NCI-H2107 (cell line): ENCODE measurements at places on chromosomes 6 and 20.

GRCh38 chr6:148293181-148293995 lies 49.2 kb upstream of the SASH1 start:
- no peak for DNase-seq

DNA sequence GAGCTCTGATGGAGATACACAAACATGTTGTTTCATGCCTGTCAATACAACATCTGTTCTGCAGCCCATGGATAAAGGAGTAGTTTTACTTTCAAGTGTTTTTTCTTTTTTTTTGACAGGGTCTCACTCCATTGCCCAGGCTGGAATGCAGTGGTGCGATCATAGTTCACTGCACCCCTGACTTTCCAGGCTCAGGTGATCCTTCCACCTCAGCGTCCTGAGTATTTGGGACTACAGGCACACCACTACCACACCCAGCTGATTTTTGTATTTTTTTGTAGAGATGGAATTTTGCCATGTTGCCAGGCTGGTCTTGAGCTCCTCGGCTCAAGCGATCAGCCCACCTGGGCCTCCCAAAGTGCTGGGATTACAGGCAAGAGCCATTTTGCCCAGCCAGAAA lies 97.0 kb downstream of the SMAP1 start:
- DNase-seq: no peak

GRCh38 chr20:8132484-8133309 lies 631 bp downstream of the PLCB1 start:
- no peak for DNase-seq

DNA sequence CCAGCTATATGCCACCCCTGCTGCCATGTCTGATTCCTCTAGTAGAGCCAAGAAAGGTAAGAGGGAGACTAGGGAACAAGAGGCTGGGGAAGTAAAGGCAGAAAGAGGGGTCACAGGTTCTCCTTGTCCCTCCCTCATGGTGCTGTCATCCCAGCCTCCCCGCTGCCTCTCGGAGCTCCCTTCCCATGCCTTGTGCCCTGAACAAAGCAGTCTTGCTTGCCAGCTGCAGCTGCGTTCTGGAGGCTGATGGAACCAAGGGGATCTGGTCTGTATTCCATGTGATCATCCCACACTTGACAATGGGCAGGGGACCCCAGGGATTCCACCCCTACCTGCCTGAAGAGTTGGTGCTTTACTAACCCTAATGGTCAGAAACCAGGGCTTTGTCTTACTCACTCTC lies 61.4 kb downstream of the DAAM2 start:
- no peak for DNase-seq

DNA sequence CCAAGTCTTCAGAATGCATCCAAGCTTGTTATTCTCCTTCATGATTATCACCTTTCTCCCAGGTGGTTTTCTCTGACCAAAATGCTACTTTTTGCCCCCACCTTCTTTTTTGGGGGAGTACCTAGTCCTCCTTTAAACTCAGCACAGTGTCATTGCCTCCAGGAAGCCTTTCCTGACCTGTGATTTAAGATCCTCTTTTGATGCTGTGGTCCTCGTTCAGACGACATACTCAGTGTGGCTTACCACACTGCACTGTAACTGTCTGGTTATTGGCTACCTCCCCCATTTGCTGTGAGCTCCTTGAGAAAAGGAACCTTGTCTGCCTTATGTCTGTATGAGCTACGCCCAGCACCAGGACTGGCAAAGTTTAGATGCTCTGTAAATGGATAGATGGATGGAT lies 14.6 kb downstream of the SAYSD1 start:
- DNase-seq: no peak

DNA sequence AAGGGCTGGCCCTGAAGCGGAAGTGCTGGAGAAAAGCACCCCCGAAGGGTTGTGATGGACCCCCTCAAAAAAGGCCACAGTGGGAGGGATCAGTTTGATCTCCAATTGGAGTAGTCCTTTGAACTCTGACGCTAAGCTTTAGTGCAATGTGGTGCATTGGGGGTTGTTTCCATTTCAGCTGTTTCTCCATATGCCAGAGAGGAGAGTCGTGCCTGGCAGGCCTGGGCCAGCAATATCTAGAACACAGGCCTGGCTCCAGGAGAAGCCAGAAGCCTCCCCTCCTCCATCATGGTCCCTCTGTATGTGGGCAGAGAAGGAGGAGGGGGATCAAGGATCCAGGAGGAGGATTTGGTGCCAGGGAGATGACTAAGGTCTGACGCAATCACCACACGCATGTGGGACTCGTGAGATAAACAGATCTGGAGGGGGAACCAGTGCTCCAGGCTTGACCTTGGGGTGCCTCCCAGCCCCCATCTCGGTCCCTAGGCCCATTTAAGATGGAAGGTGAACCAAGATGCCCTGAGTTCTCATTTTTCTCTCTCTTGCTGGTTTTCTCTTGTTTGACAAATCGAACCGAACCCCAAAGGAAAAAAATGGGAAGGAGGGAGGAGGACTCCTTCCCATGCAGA lies 517.4 kb upstream of the JARID2 start:
- DNase-seq: no peak

GRCh38 chr6:122347751-122348150 lies 51.7 kb upstream of the HSF2 start:
- DNase-seq: no peak

DNA sequence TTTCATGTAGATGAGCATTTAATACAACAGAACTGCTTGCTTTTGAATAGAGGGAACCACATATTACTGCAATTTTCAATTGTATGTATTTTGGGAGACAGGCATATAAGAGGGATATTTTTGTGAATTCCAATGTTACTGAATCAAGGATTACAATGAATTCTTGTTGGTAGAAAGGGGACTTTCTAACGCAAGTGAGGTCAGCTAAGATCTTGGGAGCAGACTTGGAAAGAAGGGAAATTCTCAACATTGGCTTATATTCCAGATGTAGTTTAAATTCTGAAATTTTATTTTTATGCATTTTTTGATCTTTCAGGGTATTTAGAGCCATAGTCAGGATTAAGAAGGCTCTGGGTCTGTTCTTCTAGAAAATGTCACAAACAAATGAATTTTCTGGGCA lies 43.3 kb upstream of the CTAGE9 start:
- DNase-seq: no peak

GRCh38 chr6:151043944-151044343 lies 178.4 kb downstream of the MTHFD1L start:
- no peak for DNase-seq

DNA sequence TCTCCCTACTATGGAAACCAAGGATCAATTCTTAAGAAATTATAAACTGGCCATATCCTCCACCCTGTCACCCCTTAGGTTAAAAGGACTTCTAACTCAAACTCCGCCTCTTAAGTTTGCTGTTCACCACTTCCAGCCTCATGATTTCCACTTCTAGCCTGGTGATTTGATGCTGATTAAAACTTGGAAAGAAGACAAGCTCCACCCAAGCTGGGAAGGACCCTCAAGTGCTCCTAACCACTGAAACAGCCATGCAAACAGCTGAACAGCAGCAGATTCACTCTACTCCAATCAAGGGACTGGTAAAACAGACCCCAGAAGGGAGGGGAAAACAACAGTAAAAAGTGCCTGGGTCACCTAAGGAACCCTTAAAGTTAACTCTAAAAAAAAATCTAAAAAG lies 10.3 kb downstream of the LCA5 start:
- DNase-seq: no peak

- DNase-seq: no peak
Observed at GRCh38 chr20:53080969-53081871, 109.1 kb downstream of the TSHZ2 start.

DNA sequence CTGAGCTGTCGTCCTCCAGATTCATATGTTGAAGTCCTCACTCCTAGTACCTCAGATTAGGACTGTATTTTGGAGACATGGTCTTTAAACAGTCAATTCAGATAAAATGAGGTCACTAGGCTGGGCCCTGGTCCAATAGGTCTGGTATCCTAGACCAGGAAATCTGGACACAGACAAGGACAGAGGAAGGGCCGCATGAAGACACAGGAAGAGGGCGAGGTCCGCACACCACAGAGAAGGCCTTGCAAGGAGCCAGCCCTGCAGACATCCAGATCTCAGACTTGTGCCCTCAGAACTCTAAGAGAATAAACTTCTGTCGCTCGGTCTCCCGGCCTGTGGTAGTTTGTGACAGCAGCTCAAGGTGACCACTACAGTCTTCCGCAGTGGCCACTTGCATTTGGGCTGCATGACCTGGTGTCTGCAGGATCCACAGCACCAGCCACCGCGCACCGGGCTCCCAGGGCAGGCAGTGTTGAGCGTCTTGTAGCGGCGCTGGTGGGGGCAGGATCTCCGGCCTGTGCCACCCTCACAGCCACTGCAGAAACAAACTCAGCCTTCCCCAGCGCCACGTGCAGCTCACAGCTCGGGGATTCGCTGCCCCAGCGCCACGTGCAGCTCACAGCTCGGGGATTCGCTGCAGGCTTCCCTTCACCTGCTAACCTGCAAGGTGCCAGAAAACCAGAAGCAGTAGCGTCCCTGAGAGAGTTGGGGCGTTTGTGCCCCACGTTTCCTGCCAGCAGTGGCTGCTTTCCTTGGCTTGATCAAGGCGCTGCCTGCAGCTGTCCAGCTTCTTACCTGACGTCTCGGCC lies 6.0 kb upstream of the RBM38 start:
- no peak for DNase-seq

- DNase-seq: no peak
Observed at GRCh38 chr6:46393940-46394337, 97.3 kb downstream of the RCAN2 start.

GRCh38 chr6:1424306-1424927 lies 35.0 kb downstream of the FOXF2 start:
- DNase-seq: no peak

DNA sequence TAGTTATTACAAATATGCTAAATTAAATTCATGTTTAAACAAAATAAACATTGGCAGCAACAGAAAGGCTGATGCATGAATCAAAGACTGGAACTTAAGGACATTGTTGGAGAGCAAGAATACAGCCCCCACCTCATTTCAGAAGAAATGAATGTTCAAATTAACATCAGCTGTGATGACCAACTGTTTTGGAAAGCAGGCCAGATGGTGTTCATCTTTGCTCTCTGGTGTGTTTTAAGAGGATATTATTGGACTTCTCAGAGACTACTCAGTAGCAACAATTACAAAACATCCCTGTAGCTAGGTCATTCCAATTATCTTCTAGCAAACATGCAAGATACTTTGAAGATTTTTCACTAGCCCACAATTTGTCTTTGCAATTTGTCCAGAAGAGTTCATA lies 118.6 kb upstream of the DOK5 start:
- no peak for DNase-seq

DNA sequence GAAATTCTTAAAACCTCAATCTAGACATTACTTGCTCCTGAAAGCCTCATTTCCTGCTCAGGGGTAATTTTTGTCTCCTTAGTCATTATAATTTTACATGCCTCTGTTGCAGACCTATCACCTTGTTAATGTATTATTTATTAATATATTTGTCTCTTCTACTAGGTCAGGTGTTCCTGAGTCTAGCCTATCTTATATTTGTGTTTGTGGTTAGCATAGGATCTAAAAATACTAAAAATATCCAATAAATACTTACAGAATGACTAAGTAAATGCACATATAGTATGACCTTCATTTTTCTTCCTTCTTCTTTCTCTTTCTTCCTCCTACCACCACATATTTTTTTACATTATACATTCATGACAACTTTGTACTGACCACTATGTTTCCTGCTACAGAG lies 268.9 kb upstream of the HS3ST5 start:
- no peak for DNase-seq

- DNase-seq: no peak
Observed at GRCh38 chr20:24086121-24086520, 97.5 kb upstream of the GGTLC1 start.

DNA sequence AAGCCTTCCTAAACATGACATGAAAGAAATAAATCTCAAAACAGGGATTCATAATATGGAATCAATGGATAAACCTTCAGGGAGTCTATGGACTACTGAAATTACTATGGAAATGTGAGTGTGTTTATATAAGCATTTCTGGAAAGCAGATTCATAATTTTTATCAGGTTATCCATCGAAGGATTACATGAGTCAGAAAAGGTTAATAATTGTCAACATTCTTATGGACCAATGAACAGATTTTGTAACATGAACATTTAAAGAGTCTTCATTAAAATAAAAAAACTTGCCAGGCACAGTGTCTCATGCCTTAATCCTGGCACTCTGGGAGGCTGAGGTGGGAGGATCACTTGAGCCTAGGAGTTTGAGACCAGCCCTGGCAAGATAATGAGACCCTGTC lies 84.8 kb downstream of the AHI1 start:
- no peak for DNase-seq

- DNase-seq: no peak
Observed at GRCh38 chr20:16462711-16463110, 110.5 kb downstream of the KIF16B start.

- no peak for DNase-seq
Observed at GRCh38 chr6:157614026-157614568, 208.9 kb upstream of the SNX9 start.

GRCh38 chr6:148824960-148825359 lies 78.1 kb downstream of the UST start:
- no peak for DNase-seq

- DNase-seq: no peak
Observed at GRCh38 chr6:589090-589489, 67.8 kb downstream of the HUS1B start.

GRCh38 chr20:64223526-64224067 lies 32.0 kb upstream of the PCMTD2 start:
- peak; percentile 78 for DNase-seq

GRCh38 chr6:32244946-32245398 lies 21.1 kb upstream of the NOTCH4 start:
- DNase-seq: no peak

DNA sequence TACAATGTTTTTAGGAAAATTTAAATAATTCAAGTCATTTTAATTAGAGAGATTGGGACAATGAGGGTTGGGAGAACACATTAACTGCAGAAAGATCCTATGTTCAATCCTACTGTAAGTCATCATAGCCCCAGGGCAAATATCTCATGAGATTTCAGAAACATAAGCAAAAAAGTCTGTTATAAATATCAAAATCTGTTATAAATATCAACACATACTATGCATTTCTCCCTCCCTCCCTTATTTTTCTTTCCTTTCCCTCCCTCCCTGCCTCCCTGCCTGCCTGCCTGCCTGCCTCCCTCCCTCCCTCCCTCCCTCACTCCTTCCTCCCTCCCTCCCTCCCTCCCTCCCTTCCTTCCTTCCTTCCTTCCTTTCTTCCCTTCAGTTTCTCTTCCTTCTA lies 267.3 kb upstream of the SASH1 start:
- DNase-seq: no peak

DNA sequence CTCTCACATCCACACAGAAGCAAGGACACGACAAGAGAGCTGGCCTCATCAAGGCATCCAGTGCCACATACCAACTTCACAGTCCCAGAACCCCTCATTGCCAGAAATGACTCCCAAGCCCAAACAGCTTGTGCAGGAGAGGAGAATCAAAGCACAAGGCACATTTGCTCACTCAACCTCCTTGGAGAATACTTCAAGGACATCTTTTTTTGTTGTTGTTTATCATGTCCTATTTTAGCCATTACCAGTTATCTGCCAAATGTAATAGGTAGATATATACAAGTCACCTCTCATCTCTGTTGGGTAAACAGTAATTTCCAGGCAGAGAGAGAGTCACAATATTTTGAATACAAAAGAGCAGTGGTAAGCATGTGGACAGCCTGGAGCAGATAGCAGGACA lies 47.8 kb downstream of the RTN4IP1 start:
- no peak for DNase-seq
